ENCODE measurements at places on chromosomes 7 and 10.

DNA sequence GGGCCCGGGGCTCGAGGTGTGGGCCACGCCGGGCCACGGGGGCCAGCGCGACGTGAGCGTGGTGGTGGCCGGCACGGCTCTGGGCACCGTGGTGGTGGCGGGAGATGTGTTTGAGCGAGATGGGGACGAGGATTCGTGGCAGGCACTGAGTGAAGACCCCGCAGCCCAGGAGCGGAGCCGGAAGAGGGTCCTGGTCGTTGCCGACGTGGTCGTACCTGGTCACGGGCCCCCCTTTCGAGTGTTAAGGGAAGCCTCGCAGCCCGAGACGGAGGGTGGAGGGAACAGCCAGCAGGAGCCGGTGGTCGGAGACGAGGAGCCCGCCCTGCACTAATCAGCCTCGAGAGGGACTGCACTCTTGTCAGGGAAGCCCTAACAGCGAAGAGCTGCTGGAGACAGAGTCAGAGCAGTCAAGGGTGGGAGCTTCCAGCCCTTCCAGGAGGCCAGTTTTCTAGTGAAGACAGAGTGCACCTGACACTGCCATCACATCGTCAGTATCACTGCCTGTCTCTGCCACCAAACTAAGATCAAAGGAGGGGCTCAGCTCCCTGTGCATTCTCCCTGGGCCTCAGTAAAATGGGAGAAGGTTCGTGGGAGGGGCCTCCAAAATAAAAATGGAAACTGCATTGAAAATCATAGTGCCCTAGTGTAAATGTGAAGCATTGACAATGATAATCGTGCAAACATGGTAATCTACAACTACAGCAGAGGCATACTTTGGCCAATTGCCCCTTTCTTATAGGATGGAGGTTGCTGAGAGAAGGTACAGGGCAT is 1.3 kb downstream of the MBLAC1 start:
- DNase-seq, result no peak

DNA sequence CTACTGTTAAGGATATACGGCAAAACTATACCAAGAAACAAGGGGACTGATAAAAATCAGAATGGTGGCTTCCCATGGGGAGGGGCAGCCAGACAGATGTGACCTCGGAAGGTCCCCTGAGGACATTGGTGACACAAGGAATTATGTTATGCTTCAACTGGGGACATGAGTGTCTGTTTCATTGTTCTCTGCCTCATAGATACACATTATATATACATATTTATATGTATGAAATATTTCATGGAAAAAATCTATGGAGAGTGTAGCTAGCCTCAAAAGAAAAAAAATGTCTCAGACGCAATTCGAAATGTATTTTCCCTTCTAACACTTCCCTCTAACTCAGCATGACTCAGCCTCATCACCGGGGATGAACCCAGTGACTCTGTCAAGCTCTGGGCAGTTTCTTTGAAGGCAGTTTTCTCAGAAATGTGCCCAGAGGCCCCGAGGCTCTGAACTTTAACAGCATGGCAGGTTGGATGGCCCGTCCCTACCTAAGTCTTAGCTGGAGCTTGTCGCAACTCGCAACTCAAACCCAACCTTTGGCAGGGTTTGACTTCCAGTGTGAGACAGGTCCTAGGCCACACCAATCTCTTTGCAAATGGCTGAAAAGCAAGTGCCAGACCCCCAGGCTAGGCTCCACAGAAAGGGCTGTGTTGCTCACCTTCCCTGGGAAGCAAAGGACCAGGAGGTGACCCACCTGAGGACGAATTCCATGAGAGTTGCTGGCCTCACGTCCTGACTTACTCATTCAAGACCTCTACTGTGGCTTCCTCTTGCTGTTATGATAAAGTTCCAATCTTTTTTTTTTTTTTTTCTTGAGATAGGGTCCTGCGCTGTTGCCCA is 86.9 kb downstream of the CARD11 start:
- no peak for DNase-seq

DNA sequence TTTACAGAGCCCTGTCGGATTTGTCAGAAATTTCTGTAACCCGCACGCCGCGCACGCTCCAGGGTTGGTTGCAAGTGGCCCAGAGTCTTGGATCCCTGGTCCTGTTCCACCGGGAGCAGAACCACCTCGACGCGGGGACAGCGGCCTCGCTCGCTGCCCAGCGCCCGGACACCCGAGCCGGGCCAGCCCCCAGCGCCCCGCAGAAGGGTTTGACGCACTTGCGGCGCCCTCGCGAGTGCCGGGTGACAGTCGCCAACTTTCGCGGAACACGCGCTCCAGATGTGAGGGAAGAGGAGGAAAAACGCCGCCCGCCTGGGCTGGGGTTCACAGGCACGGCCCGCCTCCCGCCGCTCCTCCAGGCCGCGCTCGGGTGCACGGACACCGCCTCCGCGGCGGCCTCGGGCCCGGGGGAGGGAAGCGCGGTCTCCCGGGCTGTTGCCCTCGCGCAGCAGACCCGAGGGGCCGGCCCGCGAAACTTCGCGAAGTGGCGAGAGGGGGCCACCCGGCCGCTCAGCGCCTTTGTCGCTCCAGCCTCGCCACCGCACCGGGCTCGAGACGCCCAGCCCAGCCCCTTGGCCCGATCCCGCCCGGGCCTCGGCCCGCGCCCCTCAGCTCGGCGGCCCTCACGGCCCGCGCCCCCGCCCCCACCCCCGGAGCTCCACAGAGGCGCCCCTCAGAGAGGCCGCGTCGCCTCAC is 514 bp downstream of the RNF216 start:
- no peak for DNase-seq

DNA sequence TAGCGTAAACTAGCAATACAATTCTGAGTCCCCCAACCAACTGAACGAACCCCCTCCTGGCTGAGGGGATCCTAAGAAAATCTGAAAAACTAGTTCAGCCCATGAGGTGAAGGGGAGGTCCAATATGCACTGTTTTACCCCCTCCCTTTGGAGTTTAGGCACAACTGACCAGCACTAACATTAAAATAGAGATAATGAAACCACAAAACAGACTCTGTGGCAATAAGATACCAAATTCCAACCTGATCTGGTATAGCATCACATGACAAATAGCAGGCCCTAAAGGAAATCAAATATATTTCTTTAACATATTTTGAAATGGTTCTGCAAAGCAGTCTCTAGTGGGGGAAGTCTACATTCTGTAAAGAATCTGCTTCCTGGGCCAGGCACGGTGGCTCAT is 522.5 kb downstream of the TYW1 start:
- no peak for DNase-seq

DNA sequence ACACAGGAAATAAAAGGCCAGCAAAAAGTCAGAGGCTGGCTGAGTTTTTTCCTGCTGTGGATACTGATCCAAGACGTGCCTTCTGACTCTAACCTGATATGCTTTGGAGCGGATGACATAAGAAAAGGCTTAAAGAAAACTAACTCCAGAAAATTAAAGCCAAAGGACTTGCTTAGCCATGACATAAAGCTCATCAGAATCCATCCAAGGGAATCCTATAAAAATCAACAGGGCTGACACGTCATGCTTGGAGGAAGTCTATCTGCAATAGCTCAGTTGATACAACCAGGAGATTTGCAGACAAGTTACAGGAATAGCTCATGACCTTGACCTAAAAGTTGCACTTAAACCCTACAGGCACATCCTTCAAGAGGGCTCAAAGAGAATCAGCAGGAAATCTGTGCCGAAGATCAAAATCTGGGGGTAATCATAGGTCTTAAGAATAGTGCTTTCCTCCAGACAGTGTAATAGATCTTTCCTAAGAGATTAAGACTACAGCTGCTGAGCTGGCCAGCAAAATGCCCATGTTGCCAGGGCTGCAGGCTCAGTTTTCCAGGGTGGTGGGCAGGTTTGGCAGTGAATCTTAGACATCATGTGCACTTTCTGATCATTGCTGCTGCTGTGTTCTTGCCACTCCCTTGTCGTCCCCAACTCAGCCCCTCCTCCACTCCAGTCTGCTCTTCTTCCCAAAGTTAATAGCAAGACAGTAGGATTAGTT is 111.5 kb upstream of the SVIL start:
- no peak for DNase-seq

Data from NCI-H1105 (cell line).